NCI-H1417 (cell line): ENCODE measurements at places on chromosomes 12 and 14.

- DNase-seq = no peak
Measured at GRCh38 chr12:96040305-96041133, 5.1 kb upstream of the LTA4H start.

DNA sequence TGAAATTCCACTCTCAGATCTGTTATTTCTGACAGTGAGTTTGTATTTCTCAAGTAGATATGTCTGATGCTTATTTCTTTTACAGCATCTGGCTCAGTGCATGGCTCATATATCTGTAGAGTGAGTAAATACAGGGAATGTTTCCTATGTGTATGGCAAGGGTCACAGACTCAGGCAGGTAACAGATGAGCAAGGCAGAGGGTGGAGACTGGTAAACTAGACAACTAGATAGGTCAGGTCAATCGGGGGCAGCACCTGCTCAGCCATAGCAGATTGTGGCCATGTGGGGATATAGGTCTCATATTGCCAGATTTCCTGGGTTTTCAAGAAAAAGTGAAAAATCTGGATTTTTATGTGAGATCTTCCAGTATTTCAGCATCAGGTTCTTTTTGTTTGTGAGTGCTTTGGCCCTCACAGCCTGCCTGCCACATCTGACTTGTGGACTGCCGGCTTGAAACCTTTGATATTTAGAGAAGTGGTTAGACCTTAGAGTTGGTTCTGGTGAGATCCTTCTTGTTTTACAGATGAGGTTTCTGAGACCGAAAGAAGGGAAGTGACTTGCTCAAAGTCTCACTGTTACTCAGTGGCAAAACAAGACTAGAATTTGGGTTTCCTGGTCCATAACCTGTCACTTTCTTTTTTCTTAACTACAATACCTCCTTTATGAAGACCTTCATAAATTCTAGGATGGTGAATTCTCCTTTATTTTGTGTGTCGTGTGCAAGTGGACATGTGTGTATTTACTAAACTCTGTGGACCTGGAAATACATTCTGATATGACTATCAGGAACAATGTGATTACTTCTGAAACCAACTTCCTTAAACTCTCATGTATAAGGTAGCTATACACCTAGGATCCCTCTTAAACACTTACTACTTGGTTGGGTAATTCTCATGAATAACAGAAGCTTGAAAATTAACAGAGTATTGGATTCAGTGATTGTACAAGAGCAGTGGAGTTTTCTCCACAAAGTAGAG is 34.4 kb downstream of the PROX2 start:
- DNase-seq = no peak

GRCh38 chr12:76670776-76671175 is 93.1 kb upstream of the ZDHHC17 start:
- no peak for DNase-seq

GRCh38 chr14:52314595-52315354 is 663 bp downstream of the PTGER2 start:
- peak; percentile 74 for DNase-seq

GRCh38 chr14:40903709-40904108 is 703.0 kb upstream of the LRFN5 start:
- DNase-seq = no peak

DNA sequence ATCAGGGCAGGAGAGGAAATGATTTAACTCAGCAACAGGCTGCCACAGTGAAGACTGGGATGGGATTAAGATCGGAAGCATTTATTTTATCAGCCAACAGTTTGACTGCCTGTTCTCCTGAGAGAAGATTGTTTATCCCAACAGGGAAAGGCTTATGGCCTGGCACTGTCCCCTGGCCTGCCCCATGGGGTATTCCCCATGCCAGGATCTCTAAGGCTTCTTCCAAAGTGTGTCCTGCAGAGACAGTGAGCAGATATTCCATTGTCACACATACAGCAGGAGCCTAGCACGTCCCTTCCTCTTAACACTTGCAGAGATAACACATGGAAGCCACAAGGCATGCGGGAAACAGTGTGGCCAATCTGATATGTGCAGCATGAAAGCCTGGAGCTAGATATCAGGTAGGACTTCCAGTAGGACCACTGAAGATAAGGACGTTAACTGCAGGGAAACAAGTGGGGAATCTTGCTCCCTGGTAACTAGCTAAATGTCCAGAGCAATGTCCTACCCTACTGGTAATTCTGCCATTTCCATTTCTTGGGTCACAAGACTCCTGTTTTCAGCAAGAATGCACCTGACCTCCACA is 48.2 kb downstream of the IQSEC3 start:
- DNase-seq = no peak

DNA sequence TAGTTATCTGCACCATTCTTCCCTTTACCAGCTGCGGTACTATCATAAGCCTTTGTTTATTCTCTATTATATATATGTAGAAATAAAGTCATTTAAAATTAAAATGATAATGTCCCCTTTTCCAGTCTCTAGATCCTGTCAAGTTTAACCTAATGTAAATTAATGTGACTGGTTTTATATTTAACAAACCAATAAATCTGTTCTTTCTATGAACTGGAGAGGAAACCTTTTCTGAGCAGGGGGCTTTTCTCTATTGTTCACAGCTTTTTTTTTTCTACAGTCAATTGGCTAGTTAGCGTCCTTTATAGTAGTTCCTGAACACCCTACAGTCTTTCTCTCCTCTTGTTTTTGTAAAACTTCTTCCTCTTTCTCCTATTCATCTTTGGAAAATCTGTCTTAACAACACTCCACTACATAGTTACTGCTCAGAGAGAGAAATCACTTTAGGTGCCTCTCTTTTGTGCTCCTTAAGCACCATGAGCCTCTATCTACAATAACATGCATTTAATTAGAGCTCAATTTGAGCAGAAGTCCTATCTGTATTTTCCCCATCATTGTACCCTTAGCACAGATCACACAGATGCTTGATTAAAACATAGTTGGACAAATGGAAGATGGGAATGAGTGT is 332.6 kb upstream of the SYT1 start:
- no peak for DNase-seq

- DNase-seq = no peak
Measured at GRCh38 chr14:58865514-58866281, 227.9 kb downstream of the DACT1 start.

DNA sequence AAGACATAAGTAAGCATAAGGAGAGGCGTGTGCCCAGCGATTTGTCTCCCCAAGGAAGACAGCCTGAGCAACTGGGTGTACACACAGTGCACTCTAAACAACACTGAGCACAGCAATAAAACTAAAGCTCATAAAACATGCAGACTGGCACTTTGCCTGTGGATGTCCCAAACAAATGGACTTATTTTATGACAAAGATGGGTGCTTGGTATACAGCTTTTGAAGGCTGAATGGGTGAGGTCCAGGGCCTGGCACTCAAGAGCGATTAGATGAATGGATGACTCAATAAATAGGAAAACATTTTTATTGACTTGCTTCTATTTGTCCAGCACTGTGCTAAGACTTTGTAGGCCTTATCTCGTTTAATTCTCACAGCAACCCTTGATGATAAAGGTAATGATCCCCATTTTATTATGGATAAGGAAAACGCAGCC is 28.5 kb downstream of the LGMN start:
- no peak for DNase-seq

GRCh38 chr12:101671833-101672232 is 25.6 kb upstream of the CHPT1 start:
- no peak for DNase-seq

- no peak for DNase-seq
Measured at GRCh38 chr14:105503935-105504692, 13.1 kb downstream of the TEDC1 start.

DNA sequence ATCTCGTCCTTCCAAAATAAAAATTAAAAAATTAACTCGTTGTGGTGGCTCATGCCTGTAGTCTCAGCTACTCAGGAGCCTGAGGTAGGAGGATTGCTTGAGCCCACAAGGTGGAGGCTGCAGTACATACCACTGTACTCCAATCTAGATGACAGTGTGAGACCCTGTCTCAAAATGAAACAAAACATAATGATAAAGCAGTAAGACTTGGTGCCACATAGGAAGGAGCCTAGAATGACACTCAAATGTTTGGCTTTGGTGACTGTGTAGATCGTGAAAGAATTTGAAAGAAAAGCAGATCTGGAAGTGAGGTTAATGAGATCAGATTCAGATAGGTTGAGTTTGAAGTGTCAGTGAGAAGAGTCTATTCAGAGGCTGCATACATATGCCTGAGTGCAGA is 150.1 kb upstream of the ATP2B1 start:
- no peak for DNase-seq

- DNase-seq = no peak
Measured at GRCh38 chr12:39173726-39174125, 268.3 kb upstream of the CPNE8 start.

DNA sequence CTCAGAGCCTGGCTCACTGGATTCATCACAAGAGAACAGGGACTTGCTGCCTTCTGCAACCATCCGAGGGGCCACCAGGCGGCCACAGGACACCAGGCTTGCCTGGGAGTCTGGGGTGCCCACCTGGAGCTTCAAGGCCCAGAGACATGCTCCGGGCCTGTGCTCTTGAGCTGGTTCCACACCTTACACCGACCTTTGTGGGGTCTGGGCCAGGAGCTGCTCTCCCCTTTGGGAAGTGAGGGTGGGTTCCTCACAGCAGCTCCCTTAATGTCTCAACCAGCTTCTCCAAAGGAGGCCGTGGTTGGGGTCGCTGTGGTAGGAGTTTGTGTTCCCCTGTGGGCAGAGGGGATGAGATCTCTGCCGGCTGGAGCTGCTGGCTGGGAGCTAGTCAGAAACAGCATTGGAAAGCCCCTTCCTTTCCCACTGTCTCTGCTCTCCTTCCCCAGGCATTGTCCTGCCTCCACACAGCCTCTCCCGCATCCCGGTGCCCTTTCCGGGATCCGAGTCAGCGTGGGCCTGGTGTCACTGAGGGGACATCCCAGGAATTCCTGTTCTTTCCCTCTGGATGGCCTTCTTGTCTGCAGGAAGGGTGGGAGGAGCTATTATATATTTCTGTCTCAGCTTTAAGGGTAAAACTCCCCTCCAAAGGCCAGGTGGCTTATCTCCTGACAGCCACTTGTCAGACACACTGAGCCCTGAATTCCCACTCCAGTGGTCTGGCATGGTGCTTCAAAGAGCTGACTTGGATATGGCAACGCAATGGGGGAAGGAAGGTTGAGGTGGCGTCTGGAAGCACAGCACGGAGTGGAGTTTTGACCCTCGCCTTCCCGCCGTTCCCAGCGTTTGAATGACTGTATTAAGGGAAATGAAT is 5.1 kb upstream of the PAPLN start:
- peak; percentile 12 for DNase-seq

GRCh38 chr14:61218767-61219166 is 62.4 kb downstream of the TMEM30B start:
- DNase-seq = no peak

DNA sequence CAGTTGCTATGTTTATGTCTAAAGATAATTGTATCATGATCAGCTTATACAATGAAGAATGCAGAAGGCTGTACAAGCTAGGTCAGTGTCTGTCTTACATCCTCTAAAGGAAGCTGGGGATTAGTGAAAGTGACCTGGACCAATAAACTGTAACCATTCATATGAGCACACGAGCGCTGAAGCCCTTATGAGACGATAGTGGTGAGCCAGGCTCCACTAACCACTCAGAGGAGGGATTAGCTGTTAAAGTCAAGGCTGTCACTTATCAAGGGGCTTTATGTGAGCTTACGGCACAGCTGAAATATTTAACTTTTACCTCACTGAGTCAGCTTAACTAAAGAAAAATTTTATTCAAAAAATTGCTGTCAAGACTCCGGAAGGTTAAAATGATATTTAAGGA is 30.3 kb downstream of the NDUFA12 start:
- no peak for DNase-seq

- no peak for DNase-seq
Measured at GRCh38 chr12:44286336-44286735, 450.5 kb downstream of the TMEM117 start.

DNA sequence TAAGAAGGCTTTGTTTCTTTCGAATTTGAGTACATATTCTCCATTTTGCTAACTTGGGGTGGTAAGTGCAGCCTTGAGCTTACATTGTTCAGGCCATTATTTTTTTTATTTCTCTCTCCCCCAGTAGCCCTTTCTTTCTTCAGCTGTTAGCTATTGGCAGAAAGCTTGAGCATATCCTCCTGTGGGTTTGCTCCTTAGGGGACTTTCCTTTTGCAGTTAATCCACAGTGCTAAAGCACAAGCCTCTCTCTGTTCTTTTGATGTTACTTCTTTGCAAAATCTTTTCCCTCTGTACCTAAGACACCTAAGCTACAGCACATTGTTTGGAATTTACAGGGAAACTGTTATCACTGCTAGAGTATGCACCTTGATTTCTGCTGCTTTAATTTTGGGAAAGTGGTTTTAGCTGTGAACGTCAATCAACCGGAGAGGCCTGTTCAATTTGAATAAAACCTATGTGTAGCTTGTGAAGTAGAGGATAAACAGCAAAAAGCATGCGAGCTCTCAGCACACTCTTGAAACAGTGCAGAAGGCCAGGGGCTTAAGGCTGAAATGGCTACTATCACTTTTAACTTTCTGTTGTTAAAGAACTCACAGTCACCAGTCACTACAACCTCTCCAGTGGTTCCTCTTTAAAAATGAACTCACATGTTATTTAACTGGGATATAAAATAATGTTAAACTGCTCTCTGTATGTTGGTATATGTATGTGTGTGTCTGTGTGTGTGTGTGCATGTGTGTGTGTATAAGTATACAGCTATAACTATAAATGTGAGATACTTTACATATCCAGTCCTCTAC is 139.2 kb downstream of the PDZRN4 start:
- no peak for DNase-seq

- DNase-seq = no peak
Measured at GRCh38 chr12:2988494-2988893, 29.3 kb downstream of the TEAD4 start.

DNA sequence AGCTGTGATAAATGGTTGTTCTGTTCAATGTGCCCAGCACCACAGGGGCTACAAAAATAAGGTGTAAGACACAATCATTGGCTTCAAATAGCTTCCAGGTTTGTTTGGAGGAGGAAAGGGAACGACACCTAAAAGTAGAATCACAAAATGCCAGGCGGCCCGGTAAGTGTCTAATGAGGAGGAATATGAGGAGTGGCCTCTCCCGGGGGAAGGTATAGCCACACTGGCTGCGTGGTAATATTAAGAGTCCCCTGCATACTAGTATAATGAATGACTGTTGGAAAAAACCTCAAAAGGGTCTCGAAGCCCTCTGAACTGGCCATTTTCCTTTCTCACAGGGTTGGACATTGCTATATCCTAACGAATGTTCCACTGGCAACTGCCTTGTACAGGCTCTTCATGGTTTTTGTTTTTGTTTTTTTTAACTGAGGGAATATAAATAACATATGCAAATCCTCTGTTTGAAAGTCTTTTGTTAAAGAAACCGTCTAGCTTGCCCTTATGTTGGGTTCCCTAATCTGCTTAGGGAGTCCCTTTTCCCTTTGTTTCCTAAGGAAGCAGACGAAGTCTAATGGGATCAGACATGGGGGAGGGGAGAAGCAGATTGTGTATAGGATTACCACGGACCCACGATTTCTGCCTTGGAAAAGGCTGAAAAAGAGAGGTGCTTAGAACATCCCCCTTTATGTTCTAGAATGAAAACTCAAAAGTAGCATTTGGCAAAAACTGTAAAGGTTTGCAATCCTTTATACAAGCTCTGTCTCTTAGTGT is 4.2 kb downstream of the CCDC60 start:
- no peak for DNase-seq
